ENCODE measurements at places on chromosomes 7 and 10.

GRCh38 chr7:120344276-120344675, 71.3 kb downstream of the KCND2 start:
- no peak for DNase-seq

DNA sequence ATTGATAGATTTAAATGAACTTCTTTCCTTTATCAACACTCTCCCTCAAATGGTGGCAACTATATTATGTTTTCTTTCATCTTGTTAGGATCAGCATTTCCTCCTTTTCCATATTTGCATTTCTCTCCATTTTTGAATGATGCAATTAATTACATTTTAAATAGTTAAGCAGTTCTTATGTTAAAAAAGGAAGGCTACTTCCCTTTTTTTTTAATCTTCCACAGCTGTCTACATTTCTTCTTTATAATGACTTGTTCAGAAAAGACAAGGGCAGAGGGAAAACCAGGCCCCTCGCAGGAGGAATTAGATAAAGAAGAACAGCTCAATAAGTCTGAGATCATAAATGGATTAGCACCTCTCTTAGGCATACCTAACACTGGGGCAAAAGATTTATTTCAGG, 208.9 kb downstream of the ARL4A start:
- DNase-seq: no peak

DNA sequence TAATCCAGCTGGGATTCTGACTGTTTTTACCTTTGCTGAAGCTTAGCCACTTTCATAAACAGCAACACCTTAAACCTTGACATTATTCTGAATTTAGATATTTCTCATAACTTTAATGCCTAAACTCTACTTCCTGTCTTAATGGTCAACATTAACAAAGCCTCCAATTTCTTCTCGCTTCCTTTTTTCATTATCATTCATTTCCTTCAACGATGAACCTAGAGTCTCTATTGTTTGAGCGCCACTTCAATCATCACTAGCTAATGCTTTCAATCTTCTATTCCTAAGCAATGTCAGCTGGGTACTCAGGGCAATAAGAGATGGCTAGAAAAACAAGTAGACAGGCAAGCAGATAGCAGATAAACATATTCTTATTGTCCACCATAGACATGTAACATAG, 96.6 kb upstream of the TMEM196 start:
- no peak for DNase-seq

DNA sequence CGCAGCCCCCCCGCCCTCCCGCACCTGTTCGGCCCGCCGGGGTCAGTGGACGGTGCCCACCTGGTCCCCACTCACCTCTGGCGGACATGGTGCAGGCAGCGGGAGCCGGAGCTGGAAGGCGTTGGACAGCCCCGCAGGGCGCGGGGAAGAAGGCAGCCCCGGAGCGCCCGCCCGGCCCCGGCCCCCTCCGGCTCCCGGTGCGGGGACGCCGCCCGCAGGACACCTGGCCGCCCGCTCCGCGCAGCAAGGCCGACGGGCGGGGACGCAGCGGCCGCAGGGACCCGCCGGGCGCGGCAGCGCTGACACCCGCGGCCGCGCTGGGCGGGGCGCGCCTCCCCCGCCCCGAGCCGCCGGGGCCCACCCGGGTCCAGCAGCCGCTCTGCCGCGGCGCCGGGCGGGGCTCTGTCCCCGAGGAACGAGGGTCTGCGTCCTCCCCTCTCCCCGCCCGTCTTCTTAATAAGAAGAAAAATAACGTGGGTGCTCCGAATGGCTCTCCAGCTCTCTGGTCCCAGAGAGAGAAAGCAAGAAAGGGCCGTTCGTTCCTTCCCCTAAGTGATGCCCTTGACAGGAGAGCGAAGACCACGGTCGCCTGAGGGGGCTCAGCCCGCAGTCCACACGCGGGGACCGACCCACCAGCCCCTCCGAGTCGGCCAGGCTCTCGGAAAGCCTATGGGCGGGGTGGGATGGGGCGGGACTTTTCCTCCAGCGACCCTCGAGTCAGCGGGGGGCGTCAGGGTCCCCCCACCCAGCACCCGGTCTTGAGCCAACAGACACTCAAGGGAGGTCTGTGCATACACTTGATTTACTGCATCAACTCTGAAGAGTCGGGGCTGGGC, 53.4 kb upstream of the FHIP2A start:
- no peak for DNase-seq

GRCh38 chr10:7906128-7906527, 87.8 kb downstream of the TAF3 start:
- no peak for DNase-seq

- no peak for DNase-seq
These were observed 53.0 kb upstream of the HABP2 start for GRCh38 chr10:113499806-113500205.

- no peak for DNase-seq
These were observed 104.7 kb upstream of the CHST15 start for GRCh38 chr10:124198125-124198501.

- no peak for DNase-seq
These were observed 13.9 kb downstream of the ADK start for GRCh38 chr10:74164716-74165529.

- DNase-seq: no peak
These were observed 7.8 kb upstream of the BHLHA15 start for GRCh38 chr7:98203261-98203963.

DNA sequence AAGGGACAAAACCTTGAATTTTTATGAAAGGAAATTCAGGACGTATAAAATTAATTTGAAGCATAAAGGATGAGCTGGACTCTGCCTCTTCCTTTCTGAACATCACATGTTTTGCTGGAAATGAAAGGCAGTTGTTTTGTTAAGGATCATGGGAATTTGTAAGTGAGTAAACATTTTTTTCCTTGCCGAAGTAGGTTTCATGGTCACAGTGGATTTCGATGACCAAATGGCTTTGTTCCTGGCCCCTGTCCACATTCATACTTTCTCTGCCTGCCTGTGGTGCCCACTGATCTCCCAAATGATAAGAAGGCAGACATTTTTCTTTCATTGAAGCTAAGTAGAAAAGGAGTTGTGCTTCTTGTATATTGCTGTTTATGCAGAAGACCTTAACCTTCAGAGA, 104.2 kb downstream of the ARID5B start:
- DNase-seq: no peak

GRCh38 chr7:131867461-131867860, 311.0 kb upstream of the PODXL start:
- no peak for DNase-seq

DNA sequence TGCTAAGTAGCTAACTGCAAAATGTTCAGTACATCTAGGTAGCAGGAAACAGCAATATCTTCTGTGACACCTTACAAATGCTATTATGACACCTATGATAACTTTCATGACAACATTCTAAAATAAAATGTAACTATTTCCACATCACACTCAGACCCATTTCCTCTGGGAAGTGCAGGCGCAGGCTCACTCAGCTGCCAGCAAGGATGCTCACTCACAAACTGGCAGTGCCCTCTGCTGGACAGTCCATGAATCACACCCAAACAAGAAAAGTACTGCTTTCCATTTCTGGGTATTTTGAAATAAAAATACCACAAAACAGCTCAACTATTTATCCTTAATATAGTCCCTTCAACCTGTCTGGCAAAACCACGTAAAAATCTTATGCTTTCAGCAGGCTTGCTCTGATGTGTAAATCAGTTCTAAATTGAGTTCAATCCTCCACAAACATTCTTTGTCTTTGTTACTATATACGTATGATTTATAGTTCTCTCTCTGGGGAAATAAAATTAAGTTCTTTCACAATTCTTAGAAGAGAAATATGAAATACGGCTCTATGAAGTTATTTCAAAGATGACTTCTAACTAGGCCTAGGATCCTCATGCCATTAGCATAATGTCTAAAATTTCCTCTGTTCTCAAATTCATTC, 176.6 kb downstream of the PARD3 start:
- peak; percentile 27 for DNase-seq

GRCh38 chr10:45660876-45661411, 11.6 kb downstream of the ZFAND4 start:
- no peak for DNase-seq

- DNase-seq: no peak
These were observed 53.5 kb downstream of the SCIN start for GRCh38 chr7:12623885-12624498.

- no peak for DNase-seq
These were observed 181.8 kb downstream of the KIAA1217 start for GRCh38 chr10:24390746-24391145.

GRCh38 chr10:99784016-99784726, 1.7 kb downstream of the ABCC2 start:
- DNase-seq: no peak
